ENCODE measurements at places on chromosomes 1 and 21.

DNA sequence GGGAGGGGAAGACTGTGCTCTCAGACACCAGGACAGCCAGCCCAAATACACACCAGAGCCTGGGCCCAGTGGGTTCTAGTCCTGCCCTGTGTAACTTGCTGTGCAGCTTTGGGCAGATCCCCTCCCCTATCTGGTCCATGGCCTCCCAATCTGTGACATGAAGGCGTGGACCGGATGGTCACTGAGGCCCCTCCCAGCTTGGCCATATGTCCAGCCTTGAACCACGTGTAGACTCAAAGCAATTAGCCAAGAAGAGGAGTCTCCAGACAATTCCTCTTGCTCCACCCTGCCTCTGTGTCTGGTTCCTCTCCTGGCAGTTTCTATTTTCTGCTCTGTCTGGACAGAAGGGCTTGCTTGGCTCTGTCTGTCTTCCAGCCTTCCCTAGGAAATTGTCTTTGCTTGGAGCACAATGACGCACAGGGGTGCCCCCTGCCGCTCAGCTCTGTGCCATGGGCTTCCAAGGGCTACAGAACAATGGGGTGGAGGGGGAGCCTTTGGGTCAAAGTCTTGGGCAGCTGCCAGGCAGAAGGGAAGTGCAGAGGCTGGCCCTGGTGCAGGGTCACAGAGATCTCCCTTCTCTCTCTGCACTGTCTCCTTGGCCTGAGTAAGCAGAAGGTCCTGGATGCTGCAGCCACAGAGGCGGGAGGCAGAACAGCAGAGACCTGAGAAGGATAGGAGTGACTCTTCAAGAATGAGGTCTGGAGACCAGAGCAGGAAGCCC, 66.1 kb downstream of the TENT5C start:
- peak; percentile 94 for DNase-seq

- DNase-seq = peak; percentile 10
Observed at GRCh38 chr1:31605908-31606427, 11.5 kb upstream of the HCRTR1 start.

DNA sequence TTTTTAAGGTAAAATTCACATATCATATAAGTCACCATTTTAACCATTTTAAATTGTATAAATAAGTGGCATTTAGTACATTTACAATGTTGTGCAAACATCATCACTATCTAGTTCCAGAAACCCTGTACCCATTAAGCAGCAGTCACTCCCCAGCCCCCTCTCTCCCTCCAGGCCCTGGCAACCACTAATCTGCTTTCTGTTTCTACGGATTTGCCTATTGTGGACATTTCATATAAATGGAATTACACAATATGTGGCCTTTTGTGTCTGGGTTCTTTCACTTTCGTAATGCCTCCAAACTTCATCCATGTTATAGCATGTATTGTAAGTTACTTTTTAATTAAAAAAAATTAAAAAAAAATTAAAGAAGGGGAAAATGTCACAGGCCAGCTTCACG, 58.0 kb upstream of the RAB3GAP2 start:
- peak; percentile 82 for DNase-seq

DNA sequence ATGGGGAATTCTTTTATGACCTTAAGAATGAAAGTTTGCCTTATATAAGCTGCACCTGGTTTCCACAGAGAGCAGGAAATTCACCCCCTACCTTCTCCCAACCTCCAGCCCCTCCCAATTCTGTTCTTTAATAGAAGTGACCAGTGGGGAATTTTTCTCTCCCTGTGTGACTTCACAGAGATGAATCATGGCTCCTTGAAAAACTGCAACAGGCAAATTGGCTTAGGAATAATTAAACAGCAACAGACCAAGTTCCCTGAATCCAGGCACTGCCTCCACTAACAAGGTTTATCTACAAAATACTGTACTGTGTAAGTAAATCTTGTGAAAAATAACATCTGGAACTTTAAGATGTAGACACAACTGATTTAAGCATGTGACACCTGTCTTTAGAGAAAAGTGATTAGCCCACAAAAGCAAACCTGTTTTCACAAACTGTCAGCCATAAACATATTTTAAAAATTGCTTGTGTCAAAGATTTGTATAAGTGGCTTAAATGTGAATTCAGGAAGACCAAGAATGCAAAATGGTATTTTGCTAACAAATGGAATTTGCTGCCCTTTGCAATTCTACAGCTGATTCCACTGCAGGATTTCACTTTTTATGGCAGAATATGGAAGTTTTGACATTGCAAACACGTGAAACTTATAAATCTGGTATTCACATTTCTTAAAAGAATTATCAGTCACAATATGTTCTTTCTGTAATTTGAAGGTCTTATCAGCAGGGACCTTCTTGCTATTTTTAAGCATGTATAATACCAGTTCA, 54.0 kb downstream of the ALG14 start:
- DNase-seq = no peak

DNA sequence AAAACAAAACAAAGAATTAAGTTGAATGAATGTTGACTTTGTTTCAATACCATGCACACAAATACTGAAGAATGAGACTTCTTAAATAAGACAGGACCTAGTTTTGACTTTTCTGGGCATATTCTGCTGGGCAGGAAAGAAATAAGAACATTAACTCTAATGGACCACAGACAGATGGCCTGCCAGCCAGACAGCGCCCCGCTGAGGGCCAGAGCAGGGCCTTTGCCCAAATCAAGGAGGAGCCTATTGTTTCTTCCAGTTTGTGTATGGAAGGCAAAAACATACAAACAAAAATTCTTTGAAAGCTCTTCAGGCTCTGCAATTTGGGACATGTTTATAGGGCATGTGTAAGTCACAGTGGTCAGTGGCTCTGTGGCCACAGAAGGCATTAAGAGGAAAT, 44.4 kb upstream of the KIF26B start:
- DNase-seq = peak; percentile 16

GRCh38 chr1:218943371-218943770, 230.3 kb upstream of the LYPLAL1 start:
- DNase-seq = no peak

GRCh38 chr1:20729155-20729931, 3.2 kb downstream of the SH2D5 start:
- DNase-seq = no peak

GRCh38 chr1:25774206-25774803, 25.7 kb upstream of the SELENON start:
- DNase-seq = no peak

DNA sequence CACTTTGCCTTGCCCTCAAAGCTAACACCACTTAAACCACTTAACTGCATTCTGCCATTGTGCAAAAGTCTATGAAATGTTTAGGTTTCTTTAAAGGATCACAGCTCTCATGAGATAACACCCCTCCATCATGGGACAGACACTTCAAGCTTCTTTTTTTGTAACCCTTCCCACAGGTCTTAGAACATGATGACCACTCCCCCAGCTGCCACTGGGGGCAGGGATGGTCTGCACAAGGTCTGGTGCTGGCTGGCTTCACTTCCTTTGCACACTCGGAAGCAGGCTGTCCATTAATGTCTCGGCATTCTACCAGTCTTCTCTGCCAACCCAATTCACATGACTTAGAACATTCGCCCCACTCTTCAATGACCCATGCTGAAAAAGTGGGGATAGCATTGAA, 7.7 kb downstream of the ADAMTS1 start:
- DNase-seq = no peak

DNA sequence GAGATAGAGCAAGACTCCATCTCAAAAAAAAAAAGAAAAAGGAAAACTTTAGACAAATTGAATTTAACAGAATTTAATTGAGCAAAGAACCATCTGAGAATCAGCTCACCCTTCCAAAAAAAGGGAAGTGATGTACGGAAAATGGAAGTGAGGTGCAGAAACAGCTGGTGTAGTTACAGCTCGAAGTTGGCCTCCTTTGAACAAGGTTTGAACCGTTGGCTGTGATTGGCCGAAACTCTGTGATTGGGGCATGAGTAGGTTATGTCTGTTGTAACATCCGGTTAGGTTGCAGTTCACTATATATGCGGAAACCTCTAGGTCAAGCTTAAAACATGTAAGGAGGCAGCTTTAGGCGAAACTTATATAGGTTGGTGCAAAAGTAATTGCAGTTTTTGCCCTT, 97.9 kb upstream of the KIF26B start:
- no peak for DNase-seq

- DNase-seq = no peak
Observed at GRCh38 chr21:27149034-27149433, 182.1 kb upstream of the ADAMTS5 start.

Measured in OCI-M1 (cell line).